ENCODE measurements at places on chromosomes 2 and 18. TPM values are rescaled to one million over a fixed set of nuclear protein-coding genes. Genes with fewer than 3 reads are reported as not detected.

GAL3ST2 gene
- total RNA-seq: 0.20 TPM

GALNT5 gene
- not detected for total RNA-seq

RIT2 gene
- not detected for total RNA-seq

CCT4 gene
- 170 TPM for total RNA-seq

ASB3 gene
- 30.1 TPM for total RNA-seq

STPG4 gene
- 0.20 TPM for total RNA-seq

C2orf15 gene
- total RNA-seq: 0.58 TPM

M1AP gene
- not detected for total RNA-seq

ADAM23 gene
- total RNA-seq: 0.32 TPM

CLHC1 gene
- total RNA-seq: 11.5 TPM

LOXHD1 gene
- total RNA-seq: 0.26 TPM
